ENCODE measurements at places on chromosomes 2 and 18.

DNA sequence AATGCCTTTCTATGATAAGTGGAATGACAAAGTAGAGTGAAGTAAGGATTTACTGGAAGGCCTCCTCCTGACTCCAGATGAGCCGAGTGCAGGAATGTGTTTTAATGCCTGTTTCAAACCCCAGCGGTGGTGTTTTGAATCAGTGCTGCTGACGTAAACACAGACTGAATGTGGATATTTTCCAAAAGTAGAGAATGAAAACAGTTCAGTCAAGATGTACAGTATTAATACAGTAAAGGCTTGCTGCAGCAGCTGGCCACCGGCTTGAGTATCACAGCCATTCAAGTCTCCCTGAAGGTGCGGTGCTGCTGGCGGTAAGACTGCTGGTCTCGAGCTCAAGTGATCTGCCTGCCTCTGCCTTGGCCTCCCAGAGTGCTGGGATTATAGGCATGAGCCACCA lies 46.7 kb downstream of the ARHGAP28 start:
- DNase-seq = no peak

DNA sequence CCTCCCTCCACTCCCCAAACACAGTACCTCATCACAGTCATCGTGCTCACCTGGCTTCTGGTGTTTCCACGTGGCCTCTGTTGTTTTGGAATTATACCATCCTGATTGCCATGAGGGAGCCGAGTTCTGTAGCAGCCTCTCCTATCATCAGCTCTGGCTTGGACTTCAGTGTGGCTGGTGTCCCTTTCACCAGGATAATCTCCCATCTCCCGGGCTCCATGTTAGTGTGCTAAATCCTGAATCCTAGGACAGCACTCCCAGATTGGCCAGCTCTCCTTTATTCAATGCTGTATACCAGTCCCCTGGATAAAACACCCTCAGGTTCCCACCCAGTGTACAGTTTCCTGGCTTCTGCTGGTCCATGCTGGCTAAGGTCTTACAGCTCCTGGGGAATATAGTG lies 53.3 kb downstream of the LONRF2 start:
- no peak for DNase-seq

DNA sequence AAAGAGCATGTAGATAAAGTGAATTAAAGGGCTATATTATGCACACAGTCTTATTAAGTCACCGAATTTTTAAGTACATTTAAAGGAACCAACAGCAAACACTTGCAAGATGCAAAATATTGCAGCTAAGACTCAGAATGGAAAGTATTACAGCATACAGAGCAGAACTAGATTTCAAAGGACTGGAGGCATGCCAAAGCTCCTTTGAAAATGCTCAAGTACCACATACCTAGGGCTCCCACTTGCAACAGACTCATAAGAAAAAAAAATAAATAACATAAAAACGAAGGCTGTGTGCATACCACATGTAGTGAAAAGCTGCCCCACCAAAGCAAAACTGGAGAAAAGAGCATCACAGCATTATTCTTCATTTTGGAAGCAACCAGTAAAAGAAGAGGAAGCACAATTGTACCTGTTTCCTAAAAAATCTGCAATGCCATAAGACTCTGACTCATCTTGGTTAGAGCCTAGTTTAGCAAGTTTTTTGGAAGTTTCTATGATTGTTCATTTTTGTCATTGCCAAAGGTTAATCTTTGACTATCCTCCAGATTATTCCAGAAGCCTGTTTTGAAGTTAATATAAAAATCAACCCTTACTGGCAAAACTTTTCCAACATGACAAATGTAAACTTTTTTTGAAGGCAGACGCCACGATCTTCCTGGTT lies 306.0 kb upstream of the COL3A1 start:
- DNase-seq = no peak

DNA sequence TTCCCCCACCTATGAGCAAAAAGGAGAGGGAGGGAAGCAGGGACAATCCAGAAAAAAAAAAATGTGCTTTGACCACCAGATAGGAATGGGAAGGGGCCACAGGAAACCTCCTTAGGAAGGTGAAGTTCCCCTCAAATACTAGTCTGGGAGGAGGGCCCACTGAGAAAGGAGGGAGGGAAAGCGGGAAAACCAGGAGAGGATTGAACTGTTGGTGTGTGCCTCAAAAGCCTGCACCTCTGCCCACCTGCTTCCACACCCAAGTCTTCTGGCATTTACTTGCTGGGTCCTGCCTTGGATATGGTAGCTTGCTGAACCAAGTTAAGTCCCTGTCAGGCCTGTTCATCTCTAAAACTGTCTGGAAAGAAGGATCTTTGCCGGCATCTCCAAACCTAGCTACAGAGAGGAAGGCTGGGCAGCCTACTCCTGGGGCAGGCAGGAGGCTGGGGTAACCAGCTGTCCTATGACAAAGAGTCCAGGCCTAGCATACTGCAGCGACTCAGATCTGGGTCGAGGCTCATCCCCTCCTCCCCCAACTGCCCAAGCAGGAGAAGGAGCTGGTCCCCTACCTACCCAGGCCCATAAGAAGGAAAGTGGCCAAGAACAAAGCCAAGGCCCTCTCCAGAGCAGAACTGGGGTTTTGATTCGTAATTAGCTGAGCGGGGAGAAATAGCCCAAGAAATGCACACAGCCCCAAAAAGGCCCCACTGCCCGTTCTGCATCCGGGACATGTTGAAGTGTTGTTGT lies 3.0 kb downstream of the EN1 start:
- no peak for DNase-seq

GRCh38 chr2:213013979-213014378 lies 137.4 kb downstream of the IKZF2 start:
- DNase-seq = no peak

DNA sequence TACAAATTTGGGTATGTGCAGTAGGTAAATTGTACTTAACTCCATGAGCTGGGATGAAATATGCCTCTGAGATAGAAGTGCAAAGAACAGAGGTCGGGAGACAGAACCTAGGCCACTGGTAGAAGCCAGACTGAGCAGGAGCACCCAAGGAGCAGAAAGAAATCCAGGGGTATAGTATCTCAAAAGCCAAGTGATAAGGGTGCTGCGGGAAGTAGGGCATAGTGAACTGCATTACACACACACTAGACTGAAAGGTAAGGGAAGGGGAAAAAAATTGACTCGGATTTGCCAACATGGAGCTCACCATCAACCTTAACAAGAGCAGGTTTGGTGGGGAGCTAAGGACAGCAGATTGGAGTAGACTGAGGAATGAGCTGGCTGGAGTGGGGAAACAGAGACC lies 89.3 kb upstream of the TMEM247 start:
- no peak for DNase-seq

Data from NCI-H1048 (cell line).